ENCODE measurements at places on chromosomes 2 and 18.

DNA sequence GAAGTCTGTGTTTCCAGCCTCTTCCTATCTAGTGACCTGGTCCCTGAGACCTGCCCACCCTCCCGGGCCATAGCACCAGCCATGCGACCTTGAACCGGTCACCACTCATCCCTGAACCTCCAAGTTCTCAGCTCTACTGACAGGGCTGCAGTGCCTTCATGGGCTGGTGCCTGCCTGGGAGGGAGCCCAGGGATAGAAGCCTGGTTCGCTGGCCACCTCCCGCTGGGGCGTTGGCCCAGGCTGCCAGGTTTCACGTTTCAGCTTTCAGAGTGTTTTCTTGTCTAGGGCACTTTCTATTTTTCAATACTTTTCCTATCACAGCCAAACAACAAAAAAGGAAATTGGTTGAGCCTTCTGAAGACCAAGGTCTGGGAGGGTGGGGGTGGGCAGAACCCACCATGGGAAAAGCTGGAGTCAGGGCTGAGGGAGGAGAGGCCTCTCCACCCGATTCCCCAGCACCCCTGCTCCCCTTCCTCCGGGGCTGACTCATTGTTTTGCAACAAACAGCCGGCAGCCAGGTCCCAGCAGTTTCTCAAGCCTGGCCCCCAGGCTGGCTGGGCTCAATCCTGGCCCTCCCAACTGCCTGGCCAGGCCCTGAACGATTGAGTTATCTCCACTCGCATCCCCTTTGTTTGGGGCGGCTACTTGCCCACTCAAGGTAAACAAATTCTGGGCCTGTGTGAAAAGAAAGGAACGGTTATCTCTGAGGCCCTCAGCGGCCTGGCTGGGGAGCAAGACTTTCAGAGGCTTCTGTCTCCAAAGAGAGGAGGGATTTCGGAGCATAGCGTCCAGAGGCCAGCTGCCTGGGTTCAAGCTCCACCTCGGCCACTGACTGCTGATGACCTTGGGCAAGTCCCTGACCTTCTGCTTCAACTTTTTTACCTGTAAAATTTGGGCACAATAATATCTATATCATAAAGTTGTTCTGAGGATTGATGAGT is 47.5 kb downstream of the ZFP36L2 start:
- no peak for DNase-seq

DNA sequence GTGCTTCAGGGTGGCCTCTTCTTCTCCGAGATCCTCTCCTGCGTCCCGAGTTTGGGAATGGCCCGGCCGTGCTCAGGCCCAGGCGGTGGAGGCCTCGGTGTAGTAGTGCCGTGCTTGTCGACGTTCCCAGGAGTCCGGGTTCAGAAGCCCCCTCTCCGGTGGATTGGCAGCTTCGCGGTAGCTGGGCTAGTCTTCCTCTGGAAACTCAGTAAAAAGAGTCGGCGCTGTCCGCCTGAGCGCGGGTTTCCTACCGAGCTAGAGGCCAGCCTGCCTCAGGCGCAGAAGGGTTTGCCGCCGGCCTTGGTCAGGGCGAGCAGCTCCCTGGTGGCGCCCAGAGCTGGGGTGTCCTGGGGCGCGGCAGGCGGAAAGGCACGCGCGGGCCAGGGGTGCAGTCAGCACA is 3.2 kb downstream of the RALBP1 start:
- DNase-seq = no peak

DNA sequence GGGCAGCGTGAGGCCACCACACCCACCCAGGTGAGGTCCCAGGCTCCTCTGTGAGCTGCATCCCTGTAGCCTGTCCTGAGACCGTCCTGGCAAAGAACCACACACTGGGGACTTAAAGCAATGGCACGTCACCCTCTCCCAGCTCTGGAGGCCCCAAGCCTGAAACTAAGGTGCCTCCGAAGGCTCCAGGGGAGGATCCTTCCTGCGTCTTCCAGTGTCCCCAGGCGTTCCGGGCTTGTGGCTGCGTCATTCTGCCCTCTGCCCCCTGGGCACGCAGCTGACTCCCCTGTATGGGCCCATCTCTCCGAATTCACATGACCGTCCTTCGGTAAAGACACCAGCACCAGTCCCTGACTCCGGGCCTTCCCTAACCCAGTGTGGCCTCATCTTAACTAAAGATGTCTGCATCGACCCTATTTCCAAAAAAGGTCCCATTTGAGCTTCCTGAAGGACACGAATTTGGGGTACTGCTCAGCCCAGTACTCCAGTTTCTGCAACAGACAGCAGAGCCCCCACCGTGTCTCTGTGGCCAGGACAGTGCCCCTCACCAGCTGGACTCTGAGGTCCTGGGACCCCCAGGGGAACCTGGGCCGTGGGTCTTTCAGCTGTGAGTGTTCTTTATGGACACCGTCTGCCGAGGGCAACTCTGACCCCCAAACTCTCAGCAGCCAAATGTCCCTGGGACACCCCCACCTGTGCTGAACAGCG is 75.2 kb upstream of the CTDP1 start:
- no peak for DNase-seq

DNA sequence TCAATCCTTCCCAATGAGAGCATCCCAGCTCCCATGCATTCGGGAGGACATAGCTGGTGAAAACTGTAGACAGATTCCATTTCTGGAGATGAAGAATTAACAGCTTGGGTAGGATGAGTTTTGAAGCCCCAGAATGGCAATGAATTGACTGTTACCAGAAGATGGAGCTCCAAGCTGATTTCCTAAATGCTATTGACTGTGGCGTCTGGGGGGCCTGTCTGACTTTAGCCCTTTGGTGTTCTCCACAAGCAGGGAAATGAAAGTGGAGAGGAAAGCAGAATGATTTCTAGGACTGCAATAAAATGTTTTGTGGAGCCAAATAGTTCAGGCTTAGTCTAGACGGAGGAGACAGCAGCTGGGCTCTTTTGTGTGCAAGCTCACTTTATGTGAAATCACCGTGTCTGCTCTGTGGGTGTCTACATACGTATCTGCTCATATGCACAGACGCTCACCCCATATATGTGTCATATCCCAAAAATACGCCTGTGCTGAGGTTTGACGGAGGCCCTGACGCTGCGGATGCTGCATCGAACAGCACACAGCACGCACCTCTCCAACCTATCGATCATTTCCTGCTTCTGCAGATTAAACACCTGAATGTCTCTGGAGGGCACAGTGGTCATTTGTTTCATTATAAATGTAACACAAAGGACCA is 166.4 kb upstream of the PXDN start:
- no peak for DNase-seq

- DNase-seq = no peak
Observed at GRCh38 chr2:80019571-80020460, 284.7 kb downstream of the LRRTM1 start.

GRCh38 chr2:189291460-189291859 is 111.9 kb upstream of the COL5A2 start:
- no peak for DNase-seq

DNA sequence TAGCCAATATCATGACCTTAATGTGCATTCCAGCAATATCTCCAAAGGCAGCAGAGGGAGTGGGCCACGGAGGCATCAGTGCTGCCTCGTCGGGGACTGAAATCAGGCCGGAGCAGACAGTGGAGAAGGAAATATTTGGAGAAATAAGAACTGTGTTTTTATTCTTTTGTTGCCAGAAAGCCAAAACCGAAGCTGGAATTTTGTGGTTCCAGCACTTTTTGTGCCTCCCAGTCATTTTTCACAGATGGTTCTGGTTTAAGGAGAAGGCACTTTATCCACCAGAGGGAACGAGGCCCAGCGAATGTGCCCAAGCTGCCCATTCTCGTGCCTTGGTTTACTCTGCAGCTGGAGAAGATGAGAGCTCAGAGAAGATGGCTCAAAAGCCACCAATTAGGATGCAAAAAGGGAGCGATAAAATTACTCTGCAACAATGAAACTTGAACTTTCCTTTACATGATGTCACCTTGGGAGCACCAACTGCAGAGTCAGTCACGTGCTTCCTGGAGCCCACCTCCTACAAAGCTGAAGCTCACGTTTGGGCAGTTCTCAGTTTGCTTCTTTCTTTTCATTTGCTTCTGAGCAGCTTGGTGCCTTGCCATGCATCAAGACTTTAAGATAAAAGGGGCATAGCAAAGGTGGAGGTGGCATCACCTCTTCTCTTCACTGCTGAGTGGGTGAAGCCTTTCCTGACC is 288.7 kb downstream of the LPIN1 start:
- no peak for DNase-seq

DNA sequence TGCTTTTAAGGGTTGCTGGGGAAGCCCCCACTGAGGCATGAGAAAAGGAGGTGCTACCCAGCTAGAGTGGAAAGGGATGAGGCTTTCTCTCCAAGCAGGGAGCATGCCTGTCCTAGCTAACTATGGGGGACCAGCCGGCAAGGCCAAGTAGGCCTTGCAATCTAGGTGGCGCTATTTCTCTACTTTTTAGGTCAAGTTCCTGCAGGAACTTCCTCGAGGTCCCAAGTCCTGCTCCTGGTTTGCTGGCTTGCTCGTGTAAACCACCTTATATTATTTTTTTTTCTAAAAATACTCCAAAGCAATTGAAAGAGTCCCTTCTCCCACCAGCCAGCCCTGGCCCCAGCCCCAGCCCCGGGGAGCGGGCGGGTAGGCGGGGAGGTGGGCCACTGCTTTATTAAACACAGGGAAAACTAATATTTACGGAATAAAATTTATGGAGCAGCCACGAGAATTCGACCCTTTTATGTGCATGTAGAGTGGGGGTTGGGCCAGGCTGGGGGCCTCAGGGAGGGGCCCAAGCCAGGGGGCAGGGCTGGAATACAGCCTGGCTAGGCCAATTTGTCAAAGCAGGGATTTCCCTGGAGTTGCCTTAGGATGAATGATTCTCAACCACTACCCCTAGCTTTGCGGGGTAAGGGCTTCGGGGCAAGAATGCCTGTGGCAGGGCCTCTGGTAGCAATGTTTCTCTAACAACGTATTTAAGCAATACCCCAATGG is 12.8 kb upstream of the IHH start:
- DNase-seq = peak; percentile 16

DNA sequence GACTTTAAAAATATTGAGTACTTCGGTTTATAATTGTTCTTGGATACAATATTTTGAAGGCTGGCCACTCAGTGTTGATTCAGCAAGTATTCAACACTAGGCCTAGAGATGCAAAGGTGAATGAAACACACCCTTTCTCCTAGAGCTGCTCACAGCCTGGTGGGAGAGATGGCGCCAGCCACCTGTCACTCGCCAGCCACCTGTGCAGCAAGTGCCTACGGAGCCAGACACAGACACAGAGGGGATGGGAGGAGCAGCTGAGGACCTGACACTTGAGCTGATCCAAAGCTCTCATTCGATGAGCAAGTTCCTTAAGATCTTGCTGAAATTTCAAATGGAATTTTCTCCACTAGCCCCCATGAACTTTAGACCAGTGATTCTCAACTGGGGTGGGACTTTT is 151.1 kb upstream of the RIOK3 start:
- no peak for DNase-seq

- DNase-seq = no peak
Observed at GRCh38 chr2:47833516-47833968, 50.6 kb downstream of the MSH6 start.

GRCh38 chr2:54041135-54041534 is 70.3 kb upstream of the PSME4 start:
- no peak for DNase-seq

GRCh38 chr18:10378688-10379420 is 75.6 kb upstream of the APCDD1 start:
- DNase-seq = peak; percentile 29

DNA sequence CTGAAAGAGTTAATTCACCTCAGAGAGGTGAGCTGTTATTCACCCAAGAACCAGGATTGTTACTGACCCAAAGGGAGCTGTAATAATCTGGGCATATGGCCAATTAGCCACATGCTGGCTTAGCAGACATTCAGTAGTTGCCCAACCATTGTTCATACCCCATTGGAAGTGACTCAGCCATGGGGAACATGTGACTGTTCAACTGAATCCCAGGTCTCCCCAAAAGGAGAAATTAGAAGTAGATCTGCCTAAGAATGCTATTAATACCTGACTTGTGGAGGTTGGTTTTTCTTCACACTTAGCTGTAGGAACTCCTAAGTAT is 272.6 kb upstream of the UBE2E3 start:
- DNase-seq = peak; percentile 52

- DNase-seq = no peak
Observed at GRCh38 chr18:5977022-5977421, 81.7 kb upstream of the TMEM200C start.

DNA sequence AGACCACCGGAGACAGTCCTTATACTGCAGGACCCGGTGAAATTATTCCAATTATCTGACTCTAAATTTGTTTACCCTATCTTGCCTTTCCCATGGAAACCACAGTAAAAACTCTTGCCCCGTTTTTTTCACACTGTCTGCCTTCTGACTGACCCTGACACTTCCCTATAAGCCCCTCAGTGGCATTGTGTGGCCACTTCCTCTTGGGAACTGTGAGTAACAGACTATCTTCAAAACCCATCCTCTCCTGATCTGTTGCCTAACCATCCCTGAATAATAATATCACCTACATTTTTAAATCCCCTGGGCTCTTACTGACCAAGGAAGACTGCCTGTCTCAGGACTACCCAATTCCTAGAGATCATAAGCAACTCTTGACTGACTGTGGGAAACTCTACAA is 42.6 kb upstream of the RNF152 start:
- DNase-seq = no peak

- DNase-seq = no peak
Observed at GRCh38 chr18:33585431-33585775, 7.4 kb downstream of the ASXL3 start.

DNA sequence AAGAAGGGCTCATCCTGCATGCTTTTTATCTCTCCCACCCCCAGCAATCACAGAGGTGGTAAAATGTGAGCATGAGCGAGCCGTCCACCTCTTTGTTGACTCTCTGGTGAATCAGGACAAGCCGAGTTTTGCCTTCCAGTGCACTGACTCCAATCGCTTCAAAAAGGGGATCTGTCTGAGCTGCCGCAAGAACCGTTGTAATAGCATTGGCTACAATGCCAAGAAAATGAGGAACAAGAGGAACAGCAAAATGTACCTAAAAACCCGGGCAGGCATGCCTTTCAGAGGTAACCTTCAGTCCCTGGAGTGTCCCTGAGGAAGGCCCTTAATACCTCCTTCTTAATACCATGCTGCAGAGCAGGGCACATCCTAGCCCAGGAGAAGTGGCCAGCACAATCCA is 19.5 kb downstream of the LIPG start:
- DNase-seq = no peak

DNA sequence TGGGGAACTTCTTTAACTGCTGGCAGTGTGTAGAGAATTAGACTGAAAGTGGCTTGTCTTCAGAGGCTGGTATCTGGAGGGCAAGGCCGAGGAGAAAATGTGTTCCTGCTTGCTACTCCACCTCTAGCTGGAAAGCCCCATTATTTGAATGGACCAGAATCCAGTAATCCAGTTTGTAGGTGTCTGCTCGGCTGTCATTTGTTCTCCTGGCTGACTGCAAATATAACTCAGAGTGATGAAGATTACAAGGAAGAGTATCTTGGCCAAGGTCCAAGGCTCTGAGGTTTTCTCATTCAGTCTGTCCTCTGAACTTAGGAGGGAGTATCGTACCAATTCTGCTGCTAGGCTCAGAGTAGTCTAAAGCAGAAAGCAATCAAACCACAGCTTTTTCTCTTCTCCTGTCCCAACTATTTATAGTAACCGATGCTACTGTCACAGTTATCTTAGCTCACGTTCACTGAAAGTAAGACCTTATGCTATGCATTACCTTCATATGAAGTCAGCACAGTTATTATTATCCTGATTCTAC is 228.6 kb downstream of the SETBP1 start:
- DNase-seq = no peak
